GM20000 (cell line): ENCODE measurements at places on chromosomes 4 and X.

GRCh38 chrX:68648960-68649359 is 1.5 kb downstream of the STARD8 start:
- DNase-seq = no peak

DNA sequence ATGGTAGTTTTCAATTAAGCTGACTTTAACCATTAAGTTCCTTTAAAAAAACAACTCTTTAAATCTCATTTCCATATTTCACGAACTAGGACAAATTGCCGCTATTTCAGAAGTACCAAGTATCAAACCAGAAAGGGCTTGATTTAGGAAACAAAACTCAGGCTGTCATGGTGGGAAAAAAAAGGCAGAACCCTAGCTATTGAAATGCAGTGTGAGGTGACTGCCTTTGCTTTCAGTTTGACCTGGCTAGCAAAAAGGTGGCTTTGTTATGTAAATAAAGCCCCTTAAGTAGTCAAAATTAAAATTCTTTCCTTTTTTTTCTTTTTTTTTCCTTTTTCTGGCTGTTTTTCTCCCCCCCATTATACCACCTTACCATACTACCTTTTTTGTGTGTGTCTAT is 40.6 kb upstream of the CYP2U1 start:
- no peak for DNase-seq

DNA sequence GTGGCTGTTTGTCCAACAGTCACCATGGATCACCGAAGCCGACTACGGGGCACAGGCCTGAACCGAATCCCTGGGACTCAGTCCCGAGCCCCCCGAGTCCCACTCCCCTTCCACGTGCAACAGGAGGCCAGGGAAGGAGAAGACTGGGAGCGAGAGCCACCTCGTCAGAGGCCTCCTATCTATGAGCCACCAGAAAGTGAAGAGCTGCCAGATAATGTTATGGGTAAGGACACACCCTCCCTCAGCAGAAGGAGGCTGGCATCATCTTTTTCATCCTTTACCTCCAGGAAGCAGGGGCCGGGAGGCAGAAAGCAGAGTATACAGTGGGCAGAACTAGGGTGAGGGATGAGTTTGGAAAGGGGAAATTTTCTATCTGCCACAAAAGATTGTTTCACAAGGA is 2.8 kb upstream of the PRDX4 start:
- DNase-seq = no peak

GRCh38 chr4:186722796-186723291 is 812 bp downstream of the FAT1 start:
- DNase-seq = peak; percentile 22

- peak; percentile 70 for DNase-seq
These were observed 230.3 kb upstream of the PGRMC2 start for GRCh38 chr4:128517739-128518510.

DNA sequence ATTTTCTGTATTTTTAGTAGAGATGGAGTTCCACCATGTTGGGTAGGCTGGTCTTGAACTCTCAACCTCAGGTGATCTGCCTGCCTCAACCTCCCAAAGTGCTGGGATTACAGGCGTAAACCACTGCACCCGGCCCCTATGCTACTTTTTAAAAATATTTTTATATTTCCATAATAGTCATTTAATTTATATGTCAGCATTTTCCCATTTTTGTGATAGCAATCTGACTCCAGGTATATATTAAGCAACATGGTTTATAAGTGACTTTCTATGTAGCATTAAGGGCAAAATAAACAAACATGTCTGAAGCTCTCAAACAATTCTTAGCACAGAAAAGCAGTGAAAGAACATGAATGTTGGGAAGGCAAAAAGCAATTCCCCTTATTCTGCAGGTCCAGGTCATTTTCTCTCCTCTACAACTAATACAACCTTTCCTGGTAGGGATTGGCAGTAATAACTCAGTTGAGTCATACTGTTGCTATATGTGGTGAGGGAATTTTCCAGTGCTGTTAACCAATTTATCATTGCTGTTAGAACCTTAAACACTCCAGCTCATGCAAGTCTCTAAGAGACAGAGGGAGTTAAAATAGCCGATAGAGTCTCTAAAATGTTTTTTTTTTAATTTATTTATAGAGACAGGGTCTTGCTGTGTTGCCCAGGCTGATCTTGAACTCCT is 24.0 kb downstream of the SMIM14 start:
- DNase-seq = no peak

DNA sequence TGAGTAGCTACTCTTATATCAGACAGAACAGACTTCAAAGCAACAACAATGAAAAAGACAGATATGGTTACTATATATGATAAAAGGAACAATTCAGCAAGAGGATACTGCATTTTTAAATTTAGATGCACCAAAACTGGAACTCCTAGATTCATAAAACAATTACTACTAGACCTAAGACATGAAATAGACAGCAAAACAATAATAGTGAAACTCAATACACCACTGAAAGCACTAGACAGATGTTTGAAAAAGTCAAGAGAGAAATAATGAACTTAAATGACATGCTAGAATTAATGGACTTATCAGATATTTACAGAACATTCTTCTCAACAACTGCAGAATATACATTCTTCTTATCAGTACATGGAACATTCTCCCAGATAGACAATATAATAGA is 99.5 kb upstream of the ITM2A start:
- DNase-seq = no peak
